AG08396 (cell line): ENCODE measurements at places on chromosomes 4 and X.

DNA sequence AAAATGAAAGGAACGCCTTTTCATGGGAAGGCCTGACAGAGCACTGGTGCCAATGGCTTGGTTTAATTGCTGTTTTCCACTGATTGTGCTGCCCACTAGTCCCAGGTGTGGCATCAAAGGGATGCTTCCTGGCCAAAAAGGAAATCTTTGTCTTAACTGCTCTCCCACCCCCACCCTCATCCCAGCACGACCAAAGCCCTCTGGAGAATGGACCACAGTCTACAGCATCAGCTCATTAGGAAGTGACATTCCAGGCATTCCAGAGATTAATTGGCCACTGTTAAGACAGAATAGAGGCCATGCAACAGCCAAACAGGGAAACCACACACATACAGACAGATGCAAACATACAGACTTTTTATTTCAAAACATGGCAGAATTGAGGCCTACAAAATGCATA, 143.2 kb downstream of the LHFPL1 start:
- DNase-seq: no peak

DNA sequence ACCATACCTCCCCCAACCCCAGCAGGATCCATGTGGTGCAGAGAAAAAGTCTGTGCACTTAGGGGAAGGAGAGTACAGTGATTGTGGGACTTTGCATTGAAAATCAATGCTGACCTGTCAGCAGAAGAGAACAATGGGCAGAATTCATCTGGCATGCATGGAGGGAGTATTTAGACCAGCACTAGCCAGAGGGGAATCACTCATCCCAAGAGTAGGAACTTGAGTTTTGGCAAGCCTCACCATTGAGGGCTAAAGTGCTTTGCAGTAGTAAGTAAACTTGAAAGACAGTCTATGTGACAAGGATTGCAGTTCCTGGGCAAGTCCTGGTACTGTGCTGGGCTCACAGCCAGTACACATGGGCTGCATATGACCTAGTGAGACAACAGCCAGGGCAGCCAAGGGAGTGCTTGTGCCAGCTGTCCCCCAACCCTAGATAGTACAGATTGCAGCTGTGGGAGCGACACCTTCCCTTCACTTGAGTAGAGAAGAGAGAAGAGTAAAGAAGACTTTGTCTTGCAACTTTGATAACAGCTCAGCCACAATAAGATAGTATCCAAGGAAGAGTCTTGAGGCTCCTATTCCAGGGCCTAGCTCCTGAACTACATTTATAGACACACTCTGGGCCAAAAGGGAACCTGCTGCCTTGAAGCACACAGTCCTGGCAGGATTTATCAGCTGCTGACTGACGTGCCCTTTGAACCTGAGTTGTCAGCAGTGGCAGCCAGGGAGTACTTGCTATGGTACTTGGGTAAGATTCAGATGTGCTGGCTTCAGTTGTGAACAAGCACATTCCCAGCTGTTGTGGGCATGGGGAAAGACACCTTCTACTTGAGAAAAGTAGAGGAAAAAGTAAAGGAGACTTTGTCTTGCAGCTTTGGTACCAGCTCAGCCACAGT, 48.7 kb downstream of the HDX start:
- DNase-seq: no peak

GRCh38 chr4:74608151-74608949, 163.4 kb downstream of the AREG start:
- DNase-seq: peak; percentile 21

DNA sequence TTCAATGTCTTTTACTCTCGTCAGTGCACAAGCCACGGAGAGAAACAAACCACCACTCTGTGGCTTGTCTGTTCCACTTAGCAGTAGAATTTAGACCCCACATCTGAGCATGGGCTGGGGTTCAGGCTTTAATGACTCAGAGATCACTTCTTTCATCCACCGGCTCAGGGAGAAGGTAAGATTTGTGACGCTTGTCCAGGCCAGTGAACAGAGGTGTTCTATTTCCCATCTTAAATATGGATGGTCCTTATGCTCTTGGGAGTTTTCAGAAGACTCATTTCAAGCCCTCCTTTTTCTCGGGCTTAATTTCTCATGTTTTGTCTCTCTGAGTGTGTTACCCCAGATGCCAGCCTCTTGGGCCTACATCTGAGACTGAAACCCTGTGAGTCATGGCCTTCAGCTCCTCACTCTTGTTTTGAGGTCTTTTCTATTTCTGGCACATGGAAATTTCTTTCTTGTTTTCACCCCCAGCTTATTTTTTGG, 127.4 kb upstream of the SFRP2 start:
- no peak for DNase-seq

DNA sequence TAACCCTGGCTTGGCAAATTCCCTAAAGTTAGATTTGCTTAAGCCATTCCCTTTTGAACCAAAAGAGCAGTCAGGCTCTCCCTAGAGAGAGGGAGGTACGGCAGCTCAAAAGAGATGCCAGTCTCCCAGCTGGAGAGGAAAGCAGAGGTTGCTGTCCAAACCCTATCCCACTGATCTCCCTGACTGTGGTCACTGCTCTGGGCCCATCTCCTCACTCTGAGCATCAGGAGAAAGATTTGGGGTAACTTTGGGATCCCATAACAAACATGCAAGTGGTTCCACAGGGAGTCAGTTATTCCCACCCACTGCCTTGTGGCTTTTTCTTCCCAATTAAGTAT, 17.1 kb downstream of the ACSL1 start:
- DNase-seq: no peak

DNA sequence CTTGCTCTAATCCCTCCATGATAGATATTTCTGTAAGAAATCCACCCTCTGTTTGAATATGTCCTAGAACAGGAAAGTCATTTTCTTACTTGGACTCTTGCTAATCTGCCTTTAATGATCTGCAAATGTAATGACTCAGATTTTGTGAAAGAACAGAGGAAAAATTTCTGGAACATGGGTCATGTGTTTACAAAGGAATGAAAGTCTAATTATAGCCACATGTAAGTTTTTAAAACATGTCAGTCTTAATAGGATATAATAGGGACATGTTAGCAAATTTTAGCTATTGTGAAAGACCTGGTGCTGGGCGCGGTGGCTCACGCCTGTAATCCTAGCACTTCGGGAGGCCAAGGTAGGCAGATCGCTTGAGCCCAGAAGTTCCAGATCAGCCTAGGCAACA, 47.6 kb downstream of the GRK4 start:
- DNase-seq: peak; percentile 62
